Lower leg skin (tissue), 4 donors: ENCODE measurements at places on chromosomes 5 and 9. TPM values are rescaled to one million over a fixed set of nuclear protein-coding genes. Genes with fewer than 3 reads are reported as not detected.

- DNase-seq, result peak; percentile 17
These were observed 548 bp downstream of the CEP120 start for GRCh38 chr5:123422433-123423277.

- DNase-seq, result no peak
These were observed 32.9 kb upstream of the IFNK start for GRCh38 chr9:27491154-27491553.

The NUDT12 gene
- total RNA-seq, result 13.1 TPM

- no peak for DNase-seq
These were observed 67.2 kb upstream of the IER5L start for GRCh38 chr9:129245276-129245675.

The TAF11L5 gene
- total RNA-seq, result not detected

DNA sequence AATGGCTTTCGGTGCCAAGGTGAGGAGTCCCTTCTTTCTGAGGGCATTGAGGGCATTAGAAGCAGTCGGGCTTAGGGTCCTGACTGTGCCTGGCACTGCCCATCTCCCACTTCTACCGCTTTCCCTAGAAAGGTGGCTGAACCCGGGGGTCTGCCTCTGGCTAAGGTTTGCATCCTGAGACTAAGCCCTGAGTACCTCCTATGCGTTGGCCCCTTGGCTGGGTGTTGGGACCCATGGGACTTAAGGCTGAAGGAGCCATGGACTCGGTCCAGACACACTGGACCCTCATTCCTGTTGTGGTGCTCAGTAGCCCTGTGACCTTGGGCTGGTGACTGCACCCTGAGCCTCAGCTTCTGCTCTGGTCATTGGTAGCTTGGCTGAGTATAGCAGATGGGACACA lies 23.9 kb downstream of the DAB2IP start:
- no peak for DNase-seq

GRCh38 chr5:122713041-122713440 lies 61.8 kb upstream of the SNX2 start:
- DNase-seq, result no peak

- no peak for DNase-seq
These were observed 100.3 kb downstream of the GCNT1 start for GRCh38 chr9:76559286-76559685.
